Stimulated activated naive CD4-positive, alpha-beta T cell treated with Interleukin-2 at 50 U/mL for 16 hours (primary cell): ENCODE measurements at places on chromosomes 1 and 21.

DNA sequence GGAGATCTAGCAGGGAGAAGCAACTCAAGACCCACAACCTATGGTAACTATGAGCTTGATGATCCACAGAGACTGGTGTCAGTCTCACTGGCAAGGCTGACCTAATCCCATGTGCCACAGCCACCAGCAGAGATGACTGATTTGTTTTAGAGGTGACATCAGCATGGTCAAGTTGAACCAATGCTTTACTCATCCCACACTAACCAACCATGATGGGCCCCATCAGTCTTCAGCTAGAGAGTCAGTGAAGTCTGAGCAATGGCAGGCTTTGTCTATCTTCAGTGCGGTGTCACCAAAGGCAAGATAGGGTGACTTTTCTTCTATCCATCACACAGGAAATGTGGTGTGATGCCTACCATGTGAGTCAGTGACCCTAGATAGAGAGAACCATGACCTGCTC lies 1470.7 kb downstream of the NCAM2 start:
- DNase-seq: no peak

DNA sequence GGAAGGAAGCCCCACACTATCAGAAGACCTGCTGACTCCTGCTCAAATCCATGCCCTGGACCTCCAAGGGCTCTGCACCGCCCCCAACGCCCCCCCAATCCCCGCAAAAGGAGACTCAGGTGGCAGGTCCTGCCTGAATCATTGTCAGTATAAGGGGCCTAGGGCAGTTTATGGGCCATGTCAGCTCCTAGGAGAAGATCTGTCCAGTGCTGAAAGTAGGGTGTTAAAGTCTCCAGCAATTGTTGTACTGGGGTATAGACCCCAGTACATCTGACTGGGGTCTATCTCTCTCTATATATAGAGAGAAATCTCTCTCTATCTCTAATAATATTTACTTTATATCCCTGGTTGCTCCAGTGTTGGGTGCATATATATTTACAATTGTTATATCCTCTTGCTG lies 12.1 kb upstream of the OLIG2 start:
- DNase-seq: no peak

DNA sequence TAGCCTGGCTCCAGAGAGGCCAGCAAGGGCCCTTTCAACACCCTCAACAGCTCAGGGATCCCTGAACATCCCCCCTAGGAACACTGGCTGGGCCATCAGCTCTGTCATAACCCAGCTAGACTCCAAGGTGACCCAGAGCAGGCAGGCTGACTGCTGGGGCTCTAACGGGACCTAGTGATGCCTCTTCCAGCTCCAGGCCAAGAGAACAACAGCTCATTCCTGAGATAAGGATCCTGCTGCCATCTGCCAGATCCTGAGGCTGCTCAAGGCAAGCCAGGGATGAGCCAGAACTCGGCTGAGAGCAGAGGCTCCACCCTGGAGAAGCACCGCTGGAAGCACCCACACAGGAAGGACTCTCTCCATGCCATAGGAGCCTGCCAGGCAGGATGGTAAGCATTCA lies 2.0 kb downstream of the VSIG8 start:
- DNase-seq: no peak

GRCh38 chr1:56774067-56774609 lies 45.1 kb downstream of the FYB2 start:
- DNase-seq: no peak

DNA sequence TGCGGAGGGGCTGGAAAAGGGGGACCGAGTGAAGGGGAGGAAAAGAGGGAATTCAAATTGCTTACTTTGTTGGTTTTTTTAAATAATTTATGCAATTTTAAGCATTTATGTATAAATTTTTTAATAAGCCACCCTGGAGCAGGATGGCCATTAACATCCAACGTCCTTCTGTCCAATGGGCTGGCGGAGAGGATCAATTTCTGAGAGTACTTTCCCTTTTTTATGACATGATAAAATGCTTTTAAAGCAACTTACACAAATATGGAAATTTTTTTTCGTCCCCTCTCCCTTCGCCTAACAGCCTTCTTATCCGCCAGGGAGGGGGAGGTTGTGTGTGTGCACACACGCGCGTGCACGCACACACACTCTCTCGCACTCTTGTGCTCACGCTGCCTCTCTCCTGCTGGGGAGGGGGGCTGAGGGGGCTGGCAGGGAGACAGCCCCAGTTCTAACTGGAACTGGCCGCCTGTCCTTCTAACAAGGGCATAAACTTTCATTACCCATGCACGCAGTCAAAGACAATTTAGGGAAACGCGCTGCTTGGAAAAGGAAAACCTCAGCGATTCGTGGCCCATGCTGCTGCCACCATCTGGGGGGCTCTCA lies 123.2 kb downstream of the CASZ1 start:
- no peak for DNase-seq

DNA sequence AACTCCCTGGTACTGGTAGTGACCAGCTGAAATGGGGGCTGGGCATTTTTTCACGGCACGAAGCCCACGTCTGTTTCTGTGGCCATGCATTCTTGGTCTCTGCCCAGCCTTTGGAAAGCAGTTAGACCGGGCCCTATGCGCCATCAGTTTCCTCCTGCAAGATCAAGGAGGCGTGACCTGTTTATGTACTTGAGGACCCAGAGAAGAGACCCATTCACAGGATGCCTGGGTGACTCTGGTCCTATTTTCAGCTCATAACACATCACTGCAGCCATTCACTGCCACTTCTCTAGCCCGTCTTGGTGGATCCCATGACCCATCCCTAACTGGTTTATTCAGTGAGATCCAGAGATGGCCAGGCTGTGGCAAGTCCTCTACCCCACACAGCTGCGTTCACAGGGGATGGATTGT lies 70.4 kb downstream of the SPSB1 start:
- no peak for DNase-seq
